ENCODE measurements at places on chromosomes 1 and 21.

DNA sequence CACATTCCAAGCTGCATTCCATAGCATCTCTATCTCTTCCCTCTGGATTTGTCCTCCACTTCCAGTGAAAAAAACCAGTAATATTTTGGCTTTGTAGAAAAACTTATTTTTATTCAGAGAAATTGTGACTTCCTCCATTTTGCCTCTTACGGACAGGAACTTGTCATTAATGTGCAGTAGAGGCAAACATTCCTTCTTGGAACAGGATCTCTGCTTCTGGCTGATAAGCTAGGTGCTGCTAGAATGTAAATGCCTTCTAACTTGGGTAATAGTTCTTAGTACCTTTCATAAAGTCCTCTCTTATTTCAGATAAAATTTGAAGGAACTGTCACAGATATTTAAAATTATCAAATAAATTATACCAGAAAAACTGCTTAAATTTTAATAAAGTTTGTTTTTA, 707.8 kb downstream of the USP25 start:
- no peak for DNase-seq

- DNase-seq, result no peak
Observed at GRCh38 chr1:1307261-1307922, 338 bp downstream of the ACAP3 start.

- DNase-seq, result no peak
Observed at GRCh38 chr1:32192220-32192948, 8.0 kb upstream of the CCDC28B start.

DNA sequence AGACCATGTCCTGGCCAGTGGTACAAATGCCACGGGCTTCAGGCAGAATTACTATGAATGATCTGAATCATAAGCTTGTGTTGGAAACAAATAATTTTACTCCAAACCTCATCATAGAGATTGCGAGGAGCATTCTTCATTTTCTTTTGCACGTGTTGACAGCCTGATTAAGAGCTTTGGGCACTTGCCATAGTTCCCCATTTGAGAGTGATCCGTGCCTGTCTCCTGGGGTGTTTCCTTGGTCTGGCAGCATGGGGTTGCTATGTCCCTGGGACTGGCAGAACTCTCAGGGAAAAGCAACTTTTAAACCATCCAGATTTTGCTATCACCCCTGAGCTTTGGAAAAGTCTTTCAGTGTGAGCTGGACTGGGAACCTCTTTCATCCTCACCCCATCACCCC, 54.3 kb upstream of the KCNJ6 start:
- DNase-seq, result no peak

DNA sequence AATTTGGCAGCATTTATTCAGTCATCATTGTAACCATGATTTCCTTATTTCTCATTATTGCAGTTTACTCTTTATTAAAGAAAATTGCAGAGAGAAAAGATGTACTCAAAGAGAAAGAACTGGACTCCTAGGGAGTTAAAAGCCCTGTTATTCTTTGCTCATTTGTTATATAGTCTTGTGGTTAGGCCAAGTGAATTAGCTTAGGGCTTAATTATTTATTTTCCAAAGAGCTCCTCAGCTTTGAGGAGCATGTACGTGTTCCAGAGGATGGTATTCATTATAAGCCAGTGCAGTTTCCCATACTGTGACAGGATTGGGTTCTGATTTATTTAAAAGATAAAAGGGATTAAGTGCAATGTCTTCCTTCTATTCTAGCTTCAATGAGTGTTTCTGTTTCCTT, 86.4 kb downstream of the GPR161 start:
- DNase-seq, result no peak

DNA sequence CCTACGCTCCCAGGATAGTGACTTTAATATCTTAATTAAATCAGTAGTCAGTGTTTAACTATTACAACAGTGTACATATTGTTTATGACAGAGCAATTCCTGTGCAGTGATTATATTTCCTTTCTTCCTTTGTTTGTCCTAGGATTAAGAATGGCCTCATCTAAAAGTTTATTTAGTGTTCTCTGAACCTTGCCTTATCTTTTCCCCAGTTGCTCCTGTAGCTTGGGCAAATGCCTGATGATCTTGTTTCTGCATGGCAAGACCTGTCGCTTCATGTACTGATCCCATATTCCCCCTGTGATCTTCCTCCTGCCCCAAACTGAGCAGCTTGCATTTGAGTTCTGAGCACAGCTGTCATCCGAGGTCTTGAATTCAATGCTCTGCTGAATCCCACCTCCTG, 69.1 kb upstream of the STUM start:
- no peak for DNase-seq

DNA sequence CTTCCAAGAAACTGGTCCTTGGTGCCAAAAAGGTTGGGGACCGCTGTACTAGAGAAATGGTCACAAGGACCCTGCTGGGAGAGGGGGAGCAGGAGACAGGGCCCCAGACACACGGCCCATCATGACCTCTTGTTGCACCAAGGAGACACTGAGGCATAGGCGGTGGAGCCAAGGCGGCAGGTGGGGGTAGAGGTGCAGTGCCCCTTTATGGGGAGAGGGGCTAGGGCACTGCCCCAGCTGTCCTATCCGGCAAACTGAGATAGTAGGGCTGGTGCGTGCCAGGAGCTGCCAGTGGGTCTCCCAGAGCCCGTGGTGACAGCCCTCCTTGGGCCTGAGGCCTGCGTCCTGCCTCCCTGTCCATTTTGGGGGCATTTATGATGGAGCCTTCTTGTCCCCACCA, 20.3 kb downstream of the TNNT2 start:
- DNase-seq, result no peak

DNA sequence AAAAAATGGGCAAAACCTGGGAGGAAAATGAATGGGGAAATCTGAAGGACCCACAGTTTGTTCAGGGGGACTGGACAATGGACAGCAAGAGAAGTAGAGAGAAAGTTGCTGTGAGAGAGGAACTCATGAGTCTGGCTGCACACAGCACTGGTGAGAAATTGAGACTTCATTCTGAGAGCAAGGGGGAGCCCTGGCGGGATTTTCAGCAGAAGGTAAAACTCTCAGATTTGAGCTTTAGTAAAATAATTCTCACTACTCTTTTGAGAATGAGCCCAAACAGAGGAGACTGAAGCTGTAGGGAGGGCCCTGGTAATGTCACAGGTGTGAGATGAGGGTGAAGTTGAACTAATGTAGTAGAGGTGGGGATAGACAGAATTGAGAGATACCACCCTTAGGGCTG, 438.6 kb downstream of the OMA1 start:
- no peak for DNase-seq

DNA sequence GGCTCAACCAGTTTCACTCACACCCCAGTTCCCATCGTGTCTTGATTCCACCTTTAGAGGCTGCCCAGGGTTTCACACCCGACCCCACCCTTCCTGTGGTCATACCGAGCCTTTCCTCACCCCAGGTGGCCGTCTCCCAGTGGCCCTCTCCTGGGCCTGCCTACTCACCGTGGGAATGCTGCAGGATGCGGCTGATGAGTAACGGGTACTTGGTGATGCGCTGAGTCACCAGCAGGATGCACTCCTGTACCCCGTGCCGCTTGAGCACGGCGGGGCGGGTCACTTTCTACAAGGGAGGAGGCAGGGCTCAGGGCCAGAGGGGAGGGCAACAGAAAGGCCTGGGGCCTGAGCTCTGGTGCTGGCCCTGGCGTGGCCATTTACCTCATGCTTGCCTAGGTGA, 16.4 kb downstream of the ARHGEF2 start:
- DNase-seq, result no peak

DNA sequence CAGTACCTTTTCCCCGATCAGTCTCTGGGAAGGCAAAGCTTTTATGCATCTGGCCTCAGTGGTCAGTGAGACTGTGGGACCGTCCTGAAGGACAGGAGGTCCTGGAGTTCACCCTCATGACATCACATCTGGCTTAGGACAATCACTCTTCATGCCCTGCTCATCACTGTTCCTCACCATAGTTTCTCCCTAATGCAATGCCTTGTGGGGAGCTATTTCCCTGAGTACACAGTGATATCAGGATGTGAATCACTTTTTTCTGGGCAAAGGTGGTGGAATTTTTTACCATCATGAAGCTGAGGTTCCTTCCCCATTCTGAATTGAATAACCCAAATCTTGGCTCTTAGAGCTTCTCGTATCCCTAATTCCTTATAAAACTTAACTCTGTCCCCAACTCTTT, 34.8 kb upstream of the CFAP126 start:
- DNase-seq, result no peak

- DNase-seq, result no peak
Observed at GRCh38 chr1:172779491-172779890, 120.6 kb downstream of the FASLG start.

DNA sequence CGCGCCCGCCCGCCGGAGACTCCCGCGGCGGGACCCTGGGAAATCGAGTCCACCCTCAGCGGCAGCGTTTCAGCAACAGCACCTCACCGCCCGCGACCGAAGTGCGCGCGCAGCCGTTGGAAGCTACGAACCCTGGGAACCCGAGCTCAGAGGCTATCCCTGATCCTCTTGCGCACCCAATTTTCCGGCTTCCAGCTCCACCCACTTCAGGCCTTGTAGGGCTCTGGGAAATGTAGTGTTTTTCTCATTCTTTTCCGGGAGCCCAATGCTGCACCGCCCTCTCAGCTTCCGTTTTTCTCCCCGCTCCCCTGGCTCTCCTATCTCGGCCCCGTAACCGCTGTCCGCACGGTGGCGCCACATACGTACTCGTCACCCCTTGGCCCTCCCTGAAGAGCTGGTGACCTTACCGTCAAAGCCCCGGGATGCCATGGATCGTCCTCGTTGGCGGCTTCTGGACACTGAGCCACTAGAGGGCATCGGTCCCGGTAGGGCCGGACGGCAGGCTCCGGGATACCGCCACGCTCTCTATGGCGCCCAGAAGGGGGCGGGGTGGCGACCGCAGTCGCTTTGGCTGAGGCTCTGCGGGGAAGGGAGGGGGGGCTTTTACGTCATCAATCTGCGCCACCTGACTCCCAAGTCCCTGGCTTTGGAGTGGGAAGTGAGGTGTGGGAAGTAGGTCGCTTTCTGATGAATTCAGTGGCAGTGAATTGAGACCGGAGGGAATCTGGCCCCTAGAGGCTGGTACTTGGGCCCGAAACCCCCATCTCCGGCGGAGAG, at the start of the genes ODR4 and TPR:
Gene ODR4 (plus strand): TSS at position 687 of the 777 bp plus-strand sequence. CDS start 3,948 bp downstream, outside the sequence.
Gene TPR (minus strand): TSS at position 102 of the 777 bp plus-strand sequence. CDS start 225 bp downstream, outside the sequence.
- peak; percentile 97 for DNase-seq

DNA sequence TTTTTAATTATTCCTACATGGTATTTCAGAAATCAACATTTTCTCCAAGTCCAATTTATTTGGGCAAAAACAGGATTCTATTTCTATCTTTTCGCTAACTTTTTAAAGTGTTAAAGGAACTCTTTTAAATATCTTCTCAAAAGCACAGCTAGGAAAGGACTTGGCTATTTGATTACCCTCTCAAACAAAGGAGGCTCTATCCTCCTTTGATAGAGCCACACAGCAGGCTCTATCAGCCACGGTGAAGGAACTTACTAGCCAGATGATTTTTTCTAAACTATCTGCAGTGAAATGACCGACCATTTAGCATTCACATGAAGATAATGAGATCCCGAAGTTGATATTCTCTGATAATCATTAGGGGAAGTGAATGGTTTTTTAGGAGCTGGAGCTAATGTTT, 9.1 kb downstream of the ANGPTL7 start:
- DNase-seq, result no peak

- DNase-seq, result no peak
Observed at GRCh38 chr21:29300807-29301138, 2.1 kb downstream of the BACH1 start.

DNA sequence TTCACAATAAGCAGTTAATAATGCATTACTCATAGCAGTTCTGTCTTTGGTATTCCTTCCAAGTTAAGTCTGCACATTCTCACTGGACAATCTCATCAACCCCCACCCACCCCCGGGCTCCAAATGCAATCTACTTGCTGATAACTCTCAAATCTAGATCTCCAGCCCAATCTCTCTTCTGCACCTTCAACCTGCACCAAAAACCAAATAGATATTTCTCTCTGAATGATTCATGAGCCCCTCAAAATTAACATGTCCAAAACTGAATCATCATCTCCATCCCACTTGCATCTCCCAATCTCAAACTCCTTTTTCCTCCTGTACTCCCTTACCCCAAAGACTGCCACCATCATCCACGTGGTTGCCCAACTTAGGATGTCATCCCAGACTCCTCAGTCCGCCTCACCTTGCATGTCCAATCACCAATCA, 2.7 kb downstream of the DOCK7 start:
- DNase-seq, result no peak

GRCh38 chr1:204446413-204447111, 34.9 kb upstream of the PPP1R15B start:
- peak; percentile 79 for DNase-seq

DNA sequence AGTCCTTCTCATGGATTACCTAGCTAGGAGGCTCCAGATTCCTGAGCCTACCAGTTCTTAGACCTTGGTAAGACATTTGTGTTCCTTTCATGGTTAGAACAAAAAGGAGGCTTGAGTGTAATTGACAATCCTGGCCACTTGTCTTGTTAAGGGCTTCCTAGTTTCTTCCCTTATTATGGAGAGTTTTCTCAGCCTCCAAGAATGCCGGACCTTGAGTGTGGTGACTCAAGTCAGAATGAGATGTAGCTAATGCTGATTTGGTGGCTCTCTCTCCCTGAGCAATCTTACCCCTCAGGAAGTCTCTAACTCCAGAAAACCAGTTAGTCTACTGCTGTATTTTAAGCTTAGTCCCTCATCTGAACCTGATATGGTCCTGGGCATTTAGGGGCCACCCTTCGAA, 14.3 kb downstream of the CHI3L2 start:
- no peak for DNase-seq

DNA sequence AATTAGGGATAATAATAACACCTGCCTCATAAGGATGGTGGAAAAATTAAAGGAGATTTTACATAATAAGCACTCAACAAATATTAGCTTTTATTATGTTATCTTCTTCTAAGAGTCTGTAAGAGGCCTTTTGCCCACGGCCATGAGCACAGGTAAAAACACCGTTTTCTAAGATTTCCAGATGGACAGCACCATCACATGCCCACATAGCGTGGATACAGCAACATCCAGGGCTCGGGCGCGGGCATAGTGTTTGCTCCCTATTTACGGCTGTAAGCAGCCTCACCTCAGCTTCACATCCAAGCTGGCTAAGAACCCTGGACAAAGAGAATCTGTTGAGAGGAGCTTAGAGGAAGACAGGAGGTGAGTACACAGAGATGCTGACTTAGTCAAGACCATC, 216.4 kb upstream of the IRF2BP2 start:
- no peak for DNase-seq

GRCh38 chr1:186878356-186878755, 49.6 kb downstream of the PLA2G4A start:
- DNase-seq, result no peak

- DNase-seq, result no peak
Observed at GRCh38 chr1:173852105-173852504, 15.7 kb downstream of the GAS5 start.

DNA sequence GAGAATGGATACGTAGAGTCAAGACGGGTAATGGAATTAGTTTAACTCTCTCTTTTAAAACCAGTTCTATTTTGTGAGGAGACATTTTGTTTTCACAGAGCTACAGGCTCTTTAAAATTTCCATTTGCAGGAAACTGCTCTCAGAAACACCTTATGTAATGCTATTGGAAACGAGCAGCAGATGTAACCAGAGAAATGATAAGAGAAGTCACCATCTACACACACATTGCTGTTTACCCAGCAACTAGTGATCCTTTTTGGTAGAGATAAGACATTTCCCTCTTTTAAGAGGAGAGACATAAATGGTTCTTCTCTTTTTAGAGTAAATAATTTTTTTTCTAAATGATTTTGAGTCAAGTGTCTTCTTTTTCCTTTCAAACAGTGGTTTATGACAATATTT, 80.6 kb downstream of the KCTD3 start:
- DNase-seq, result no peak

Data from CD4-positive, alpha-beta memory T cell (primary cell).